ENCODE measurements at places on chromosomes 2 and 18. TPM values are rescaled to one million over a fixed set of nuclear protein-coding genes. Genes with fewer than 3 reads are reported as not detected.

Gene TBR1
- total RNA-seq = under 0.01 TPM

Gene XIRP2
- total RNA-seq = 0.65 TPM

Gene LOXL3
- total RNA-seq = 18.6 TPM

Gene NR4A2
- total RNA-seq = 57.6 TPM

Gene TRAK2
- total RNA-seq = 21.0 TPM

Gene SPP2
- total RNA-seq = not detected

Gene NAT8
- not detected for total RNA-seq

Gene CHST10
- total RNA-seq = 19.7 TPM

Gene CTDSP1
- total RNA-seq = 56.8 TPM

Gene NPAS2
- total RNA-seq = 10.9 TPM

Gene PJVK
- 2.9 TPM for total RNA-seq

Gene PELI1
- 5.6 TPM for total RNA-seq

Gene EPB41L3
- total RNA-seq = 44.6 TPM

Gene MARCHF4
- 1.0 TPM for total RNA-seq

Gene CNPPD1
- 16.9 TPM for total RNA-seq

Gene KCNK3
- total RNA-seq = 3.9 TPM

Gene ADD2
- 0.88 TPM for total RNA-seq

Gene ADGRF3
- not detected for total RNA-seq

Gene SPIRE1
- total RNA-seq = 14.9 TPM

Gene INPP4A
- total RNA-seq = 18.4 TPM

Gene KHK
- total RNA-seq = 0.24 TPM

Gene BZW1
- total RNA-seq = 528 TPM

Gene SULT1C4
- total RNA-seq = 2.1 TPM

Gene CD8A
- total RNA-seq = not detected

Gene STON1
- total RNA-seq = 7.5 TPM

Gene GPR45
- not detected for total RNA-seq

Data from epithelial cell of alveolus of lung (primary cell).